Suprapubic skin (tissue), 4 donors: ENCODE measurements at places on chromosomes 4 and X. TPM values are rescaled to one million over a fixed set of nuclear protein-coding genes. Genes with fewer than 3 reads are reported as not detected.

Gene HHIP
- total RNA-seq, result 0.10 TPM

Gene MBNL3
- total RNA-seq, result 30.6 TPM

Gene ATP1B4
- not detected for total RNA-seq

Gene INTU
- total RNA-seq, result 7.7 TPM

DNA sequence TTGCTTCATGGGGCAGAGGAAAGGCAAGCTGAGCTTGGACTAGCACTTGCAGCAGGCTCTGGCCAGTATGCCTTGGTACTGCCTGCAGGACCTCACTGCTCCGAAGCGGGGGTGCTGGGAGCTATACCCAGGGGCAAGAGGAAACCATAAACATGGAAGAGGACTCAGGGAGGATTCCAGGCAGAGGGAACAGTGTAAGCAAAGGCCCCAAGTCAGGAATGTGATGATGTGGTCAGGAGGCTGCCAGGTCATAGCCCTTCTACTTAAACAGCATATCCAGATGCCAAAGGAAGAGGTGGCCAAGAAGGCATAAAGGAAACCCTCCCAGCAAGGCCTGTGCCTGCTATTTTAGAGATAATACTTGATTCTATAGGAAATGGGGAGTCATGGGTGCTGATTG, 31.1 kb downstream of the RAB40AL start:
- no peak for DNase-seq

- no peak for DNase-seq
Measured at GRCh38 chr4:115841871-115842270, 728.5 kb upstream of the NDST4 start.

DNA sequence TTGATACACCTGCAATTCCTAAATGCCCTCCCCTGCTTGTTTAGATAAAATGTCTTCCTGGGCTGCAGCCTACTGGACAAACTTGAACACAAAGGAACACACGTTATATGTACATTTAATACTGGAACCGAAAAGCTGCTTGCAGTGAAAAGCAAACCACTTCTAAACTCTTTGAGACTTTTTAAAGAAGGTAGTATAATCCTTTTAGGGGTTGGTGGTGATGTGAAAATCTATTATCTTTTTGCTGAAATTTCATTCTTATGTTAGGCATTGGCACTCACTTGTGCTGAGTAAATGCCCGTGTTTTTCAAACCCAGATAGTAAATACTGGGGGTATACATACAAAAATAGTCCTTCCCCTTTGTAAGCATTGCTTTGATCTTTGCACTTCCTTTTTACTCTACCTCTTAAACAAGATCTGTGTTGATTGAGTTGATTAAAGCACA, 2.2 kb downstream of the NFKB1 start:
- no peak for DNase-seq

- no peak for DNase-seq
Measured at GRCh38 chr4:108264693-108265092, 96.0 kb upstream of the LEF1 start.
